ENCODE measurements at places on chromosomes 5 and 9. TPM values are rescaled to one million over a fixed set of nuclear protein-coding genes. Genes with fewer than 3 reads are reported as not detected.

Gene DAB2
- 18.2 TPM for polyA plus RNA-seq

Gene PCSK5
- polyA plus RNA-seq = not detected

Gene MSX2
- not detected for polyA plus RNA-seq

DNA sequence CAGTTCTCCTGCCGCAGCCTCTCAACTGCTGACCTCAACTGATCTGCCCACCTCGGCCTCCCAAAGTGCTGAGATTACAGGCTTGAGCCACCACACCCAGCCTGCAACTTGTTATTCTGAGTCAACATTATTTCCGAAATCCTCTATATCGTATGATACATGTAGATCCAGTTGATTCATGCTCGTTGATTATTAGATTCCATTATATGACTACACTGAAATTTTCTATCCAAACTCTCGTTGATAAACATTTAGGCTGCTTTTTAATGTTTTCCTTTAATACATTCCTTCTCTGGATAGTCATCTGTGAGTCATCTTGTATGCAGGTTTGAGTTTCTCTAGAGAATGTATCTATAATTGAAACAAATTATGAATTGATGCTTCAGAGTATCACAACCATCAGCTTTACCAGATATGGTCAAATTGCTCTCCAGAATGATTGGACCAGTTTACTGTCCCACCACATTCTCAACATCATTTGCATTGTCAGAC, 4.1 kb downstream of the CDK7 start:
- DNase-seq = no peak

DNA sequence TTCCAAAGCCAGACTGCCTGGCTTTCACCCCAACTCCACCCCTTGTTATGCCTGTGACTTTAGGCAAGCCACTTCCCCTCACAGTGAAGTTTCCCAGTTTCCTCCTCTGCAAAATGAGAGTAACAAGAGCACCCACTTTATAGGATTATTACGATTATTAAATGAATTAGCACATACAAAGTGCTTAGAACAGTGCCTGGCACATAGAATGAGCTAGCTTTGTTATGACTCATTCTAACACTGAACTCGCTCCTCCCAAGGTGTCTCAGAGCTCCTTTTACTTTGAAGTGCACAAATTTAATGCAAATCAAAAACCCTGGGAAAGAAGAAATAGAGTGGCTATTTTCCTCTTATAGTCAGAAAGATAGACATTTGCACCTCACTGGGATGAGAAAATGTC, 34.3 kb downstream of the DNAH5 start:
- DNase-seq = no peak

DNA sequence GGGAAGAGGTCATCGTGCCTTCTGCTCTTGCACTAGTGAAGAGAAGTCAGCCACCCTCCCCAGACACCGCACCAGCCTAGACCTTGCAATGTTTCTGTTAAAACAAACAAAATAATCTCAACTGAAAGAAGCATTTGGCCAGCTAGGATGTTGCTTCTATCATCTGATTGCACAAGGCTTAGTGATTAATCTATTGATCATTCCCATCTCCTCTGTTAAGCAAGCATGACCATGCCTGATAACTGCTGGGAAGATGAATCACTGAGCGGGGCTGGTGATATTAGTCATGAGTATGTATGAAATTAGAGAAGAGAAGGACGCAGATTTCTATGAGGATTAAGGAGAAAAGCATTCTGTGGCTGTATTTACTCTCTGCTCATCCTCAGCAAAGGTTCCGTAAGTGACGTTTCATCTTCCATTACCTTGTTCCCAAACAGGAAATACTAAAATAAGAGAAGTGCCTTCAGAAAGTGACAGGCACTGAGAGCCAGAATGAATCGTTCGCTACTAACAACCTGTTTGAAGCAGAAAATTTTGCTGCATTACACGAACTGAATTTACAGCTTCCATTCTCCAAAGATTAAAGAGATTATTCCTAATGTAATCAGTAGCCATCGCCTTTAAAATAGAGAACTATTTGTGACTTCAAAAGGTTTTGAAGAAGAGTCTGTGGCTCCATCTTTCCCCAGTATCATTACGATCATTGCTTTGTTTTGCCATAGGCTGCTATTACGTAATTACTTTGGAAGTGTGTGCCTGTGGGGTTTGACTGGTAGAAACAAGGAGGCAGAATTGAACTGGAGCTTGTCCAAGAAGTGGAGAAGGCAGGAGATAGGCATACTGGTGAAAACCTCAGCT, 219.1 kb downstream of the MED10 start:
- DNase-seq = no peak

Gene TEX48
- not detected for polyA plus RNA-seq

DNA sequence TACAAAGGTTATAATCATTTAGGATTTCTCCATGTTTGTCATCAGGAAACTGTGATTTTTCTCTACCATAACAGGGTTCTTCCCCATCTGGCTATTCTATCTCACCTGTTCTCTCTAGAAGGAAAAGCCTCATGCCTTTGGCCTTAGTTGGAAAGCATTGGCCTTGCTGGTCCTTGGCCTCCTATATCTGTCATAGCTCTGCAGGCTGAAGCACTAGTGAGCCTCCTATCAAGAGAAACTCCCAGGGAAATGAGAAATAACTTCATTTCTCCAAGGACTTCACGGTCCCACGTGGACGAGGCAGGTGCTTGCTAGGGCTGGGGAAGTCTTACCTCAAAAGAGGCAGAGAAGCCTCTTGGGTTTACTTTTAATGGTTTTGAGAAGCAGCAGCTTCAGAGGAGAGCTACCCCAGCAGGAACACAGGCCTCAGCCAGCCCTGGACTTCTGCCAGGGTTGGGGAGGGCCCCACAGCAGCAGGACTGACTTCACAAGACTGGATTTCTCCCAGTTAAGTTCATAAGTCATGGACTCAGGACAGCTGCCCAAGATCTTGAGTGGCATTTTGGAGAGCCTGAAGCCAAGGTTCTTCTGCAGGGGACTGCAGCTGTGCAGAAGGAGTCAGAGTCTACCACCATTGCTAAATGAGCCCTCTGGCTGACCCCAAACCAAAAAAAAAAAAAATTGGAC, 15.8 kb upstream of the PSAT1 start:
- peak; percentile 8 for DNase-seq

- DNase-seq = no peak
These were observed 61.8 kb upstream of the ZBTB43 start for GRCh38 chr9:126743041-126743440.

Gene ZFAND5
- 32.8 TPM for polyA plus RNA-seq

DNA sequence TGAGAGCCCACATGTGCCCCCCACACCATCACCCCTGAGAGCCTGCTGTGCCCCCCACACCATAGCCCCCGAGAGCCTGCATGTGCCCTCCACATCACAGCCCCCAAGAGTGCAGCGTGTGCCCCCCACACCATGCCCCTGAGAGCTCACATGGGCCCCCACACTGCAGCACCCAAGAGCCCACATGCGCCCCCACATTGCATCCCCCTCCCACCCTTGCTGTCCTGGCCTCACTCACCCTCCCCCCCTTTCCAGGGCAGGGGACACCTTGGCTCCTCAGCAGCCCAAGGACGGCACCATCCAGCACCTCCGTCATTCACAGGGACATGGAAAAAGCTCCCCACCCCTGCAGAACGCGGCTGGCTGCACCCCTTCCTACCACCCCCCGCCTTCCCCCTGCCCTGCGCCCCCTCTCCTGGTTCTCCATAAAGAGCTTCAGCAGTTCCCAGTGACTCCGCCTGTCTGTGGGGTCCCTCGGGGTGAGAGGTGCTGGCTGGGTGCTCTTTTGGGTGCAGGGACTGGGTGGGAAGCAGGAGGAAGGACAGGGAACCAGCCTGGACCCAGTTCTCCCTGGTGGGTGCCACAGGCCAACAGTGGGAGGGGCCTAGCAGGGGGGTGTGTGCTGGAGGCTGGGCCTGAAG, 5.0 kb downstream of the LCN1 start:
- DNase-seq = no peak

GRCh38 chr9:90966480-90967144, 165.0 kb downstream of the SYK start:
- no peak for DNase-seq

Gene ZFP37
- 0.09 TPM for polyA plus RNA-seq

DNA sequence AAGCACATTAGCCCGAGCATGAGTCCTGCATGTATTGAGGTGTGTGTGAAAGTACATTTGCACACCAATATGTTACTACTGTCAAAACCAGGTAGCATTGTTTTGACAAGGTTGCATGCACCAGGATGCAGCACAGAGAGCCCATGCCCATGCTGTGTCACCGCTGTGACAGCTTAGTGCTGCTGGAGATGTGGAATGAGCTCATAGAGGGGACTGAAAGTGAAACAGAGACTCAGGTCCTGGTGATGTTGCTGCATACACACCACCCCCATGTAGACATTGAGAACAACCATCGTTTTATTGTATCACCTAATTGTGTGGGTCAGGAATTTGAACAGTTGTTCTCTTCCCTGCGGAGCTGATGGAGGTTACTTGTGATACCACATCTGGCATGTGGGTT, 53.0 kb downstream of the GADD45G start:
- DNase-seq = no peak

DNA sequence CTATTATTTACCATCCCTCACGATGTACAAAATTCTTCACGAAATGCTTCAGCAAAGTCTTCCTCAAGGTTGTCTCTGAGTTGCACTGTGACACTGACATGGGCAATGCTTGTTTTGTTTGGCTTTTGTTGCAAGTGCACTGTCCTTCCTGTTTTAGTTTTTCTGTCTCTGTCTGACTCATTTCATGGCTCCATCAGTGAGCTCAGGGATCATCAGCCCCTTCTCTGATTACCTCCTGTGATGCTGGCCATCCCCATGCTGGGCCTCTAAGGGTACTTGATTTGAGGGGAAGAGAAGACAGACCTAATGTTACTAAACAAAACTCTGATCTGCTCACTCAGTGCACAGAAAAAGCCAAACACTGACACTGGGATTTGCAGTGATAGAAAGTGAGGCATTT, 37.6 kb upstream of the STX17 start:
- no peak for DNase-seq

Gene CDH18
- 0.44 TPM for polyA plus RNA-seq

GRCh38 chr9:6368831-6369230, 40.7 kb downstream of the TPD52L3 start:
- DNase-seq = no peak

Gene ECM2
- polyA plus RNA-seq = not detected

DNA sequence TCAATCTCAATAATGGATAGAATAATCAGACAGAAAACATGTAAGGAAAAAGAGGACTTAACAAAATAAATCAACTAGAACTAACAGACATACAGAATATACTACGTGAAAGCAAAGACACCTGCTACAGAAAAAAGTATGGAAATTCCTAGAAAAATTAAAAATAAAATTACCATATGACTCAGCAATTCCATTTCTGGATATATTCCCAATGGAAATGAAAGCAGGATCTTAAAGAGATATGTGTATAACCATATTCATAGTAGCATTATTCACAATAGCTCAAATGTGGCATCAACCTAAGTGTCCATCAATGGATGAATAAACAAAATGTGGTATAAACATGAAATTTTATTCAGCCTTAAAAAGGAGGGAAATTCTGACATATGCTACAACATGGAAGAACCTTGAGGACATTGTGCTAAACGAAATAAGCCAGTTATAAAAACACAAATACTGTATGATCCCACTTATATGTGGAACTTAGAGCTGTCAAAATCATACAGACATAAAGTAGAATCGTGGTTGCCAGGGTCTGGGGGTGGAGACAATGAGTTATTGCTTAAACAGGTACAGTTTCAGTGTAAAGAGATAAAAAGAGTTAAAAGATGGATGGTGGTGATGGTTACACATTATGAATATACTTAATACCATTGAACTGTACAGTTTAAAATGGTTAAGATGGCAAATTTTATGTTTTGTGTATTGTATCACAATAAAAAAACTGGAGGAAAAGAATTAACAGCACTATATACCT, 6.9 kb downstream of the PLAA start:
- DNase-seq = no peak

- no peak for DNase-seq
These were observed 6.3 kb upstream of the CCDC69 start for GRCh38 chr5:151230048-151230680.

GRCh38 chr9:68532131-68532530, 8.6 kb downstream of the TMEM252 start:
- no peak for DNase-seq

Gene GAPVD1
- 28.6 TPM for polyA plus RNA-seq

DNA sequence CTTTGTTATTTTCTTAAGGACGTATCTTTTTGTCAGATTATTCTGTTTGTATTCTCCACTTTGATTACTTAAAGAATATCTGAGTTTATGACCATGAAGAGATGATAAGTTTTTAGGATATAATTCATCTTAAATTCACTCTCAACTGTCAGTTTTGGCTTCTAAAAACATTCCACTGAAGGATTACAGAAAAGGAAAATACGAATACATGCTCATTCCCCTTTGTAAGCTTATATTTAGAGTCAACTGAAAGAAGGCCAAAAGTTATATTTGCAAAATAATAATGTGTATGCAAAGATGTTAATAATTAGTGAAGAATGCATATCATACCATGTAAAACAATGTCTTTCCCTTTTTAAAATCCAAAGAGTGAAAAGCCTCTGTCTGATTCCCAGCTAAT, 52.5 kb downstream of the ZNF474 start:
- DNase-seq = no peak

GRCh38 chr9:84937180-84937579, 267.7 kb downstream of the NTRK2 start:
- no peak for DNase-seq

Gene SLU7
- polyA plus RNA-seq = 50.4 TPM

Gene ANKRD34B
- not detected for polyA plus RNA-seq

GRCh38 chr5:44774279-44774880, 34.4 kb upstream of the MRPS30 start:
- DNase-seq = peak; percentile 31

GRCh38 chr5:5767286-5767928, 344.9 kb downstream of the ICE1 start:
- no peak for DNase-seq

- DNase-seq = no peak
These were observed 1.5 kb downstream of the CA9 start for GRCh38 chr9:35675204-35675603.

DNA sequence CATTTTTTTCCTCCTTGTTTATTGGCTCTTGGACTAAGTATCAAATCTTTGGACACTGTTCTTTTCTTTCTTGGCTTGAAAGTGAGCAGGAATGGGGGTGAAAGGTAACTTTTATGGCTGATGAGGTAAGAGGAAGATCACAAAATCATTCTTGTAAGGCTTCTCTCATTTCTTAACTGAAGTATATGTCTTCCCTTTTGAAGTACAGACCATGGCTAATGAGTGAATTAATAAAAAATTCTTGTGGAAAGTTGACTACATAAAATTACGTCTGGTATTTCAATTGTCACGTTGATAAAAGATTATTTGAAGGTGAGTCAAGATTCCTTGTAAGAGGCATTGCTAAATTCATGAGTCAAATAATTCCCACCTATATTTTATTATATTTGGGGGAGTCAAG, 25.1 kb downstream of the VCAN start:
- no peak for DNase-seq

GRCh38 chr9:137269231-137269772, 8.2 kb upstream of the TOR4A start:
- no peak for DNase-seq

Gene PRR16
- 7.2 TPM for polyA plus RNA-seq

Gene UGT3A2
- polyA plus RNA-seq = not detected

Gene MEIKIN
- not detected for polyA plus RNA-seq

GRCh38 chr5:132376694-132377641, 7.5 kb downstream of the SLC22A5 start:
- no peak for DNase-seq
